ENCODE measurements at places on chromosomes 12 and 14.

- DNase-seq, result no peak
Observed at GRCh38 chr14:83714151-83714550, 1815.8 kb upstream of the FLRT2 start.

GRCh38 chr12:125092108-125092871, 27.1 kb downstream of the AACS start:
- DNase-seq, result no peak

- peak; percentile 62 for DNase-seq
Observed at GRCh38 chr14:104094709-104095425, 9.4 kb downstream of the ASPG start.

DNA sequence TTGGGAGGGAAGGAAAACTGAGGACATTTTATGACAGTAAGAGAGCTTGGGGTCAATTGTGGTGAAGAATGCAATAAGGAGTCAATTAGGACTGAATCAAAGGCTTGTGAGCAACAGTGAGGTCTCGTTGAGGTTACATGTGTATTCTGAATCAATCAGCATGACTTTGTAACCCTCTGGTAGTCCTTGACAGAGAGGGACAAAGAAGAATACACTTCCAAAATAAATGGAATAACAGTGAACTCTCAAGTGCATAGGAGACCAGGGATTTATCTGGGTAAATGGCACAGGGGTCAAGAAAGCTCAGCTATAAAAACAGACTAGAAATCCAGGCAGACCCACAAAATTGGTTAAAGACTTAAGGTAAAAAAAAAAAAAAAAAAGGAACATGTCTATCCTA, 85.1 kb upstream of the NAV3 start:
- no peak for DNase-seq

- no peak for DNase-seq
Observed at GRCh38 chr14:90349739-90350138, 18.0 kb upstream of the NRDE2 start.

DNA sequence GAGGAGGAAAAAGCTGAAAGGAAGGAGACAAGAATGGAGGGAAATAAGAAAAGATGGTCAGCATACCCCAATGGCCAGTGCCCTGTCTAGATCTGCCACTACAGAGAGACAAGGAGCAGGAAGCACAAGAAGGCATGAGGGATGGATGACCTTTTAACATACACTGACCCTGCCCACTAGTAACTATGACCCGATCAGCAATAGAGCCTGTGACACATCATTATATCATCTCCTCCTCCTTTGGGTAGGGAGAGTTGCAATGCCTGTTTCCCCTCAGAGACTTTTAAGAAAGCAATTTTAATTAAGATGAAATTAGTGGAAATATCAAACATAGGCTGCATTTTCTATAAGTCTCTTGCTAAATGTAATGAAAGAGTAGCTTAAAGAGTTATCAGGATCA, 4.7 kb upstream of the SLC2A13 start:
- DNase-seq, result no peak

- DNase-seq, result no peak
Observed at GRCh38 chr12:51922762-51923505, 15.6 kb downstream of the ACVRL1 start.

DNA sequence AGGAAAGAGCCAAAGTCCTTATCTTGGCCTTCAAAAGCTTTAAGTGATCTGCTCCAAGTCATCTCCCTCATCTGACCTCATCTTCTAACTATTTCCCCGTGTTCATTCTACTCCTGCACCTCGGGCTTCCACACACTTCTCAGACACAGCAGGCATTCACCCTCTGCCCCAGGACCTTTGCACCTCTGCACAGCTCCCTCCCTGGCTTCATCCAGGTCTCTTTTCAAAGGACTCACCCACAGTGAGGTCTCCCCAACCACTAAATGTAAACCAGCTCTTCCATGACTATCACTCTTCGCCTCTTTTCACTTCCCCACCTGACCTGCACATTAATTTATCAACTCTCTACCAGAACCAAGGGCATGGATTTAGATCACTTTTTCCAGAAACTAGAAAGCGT, 161.8 kb downstream of the PIWIL1 start:
- no peak for DNase-seq

- no peak for DNase-seq
Observed at GRCh38 chr14:103230658-103231334, 103.2 kb upstream of the EIF5 start.

- no peak for DNase-seq
Observed at GRCh38 chr12:4091016-4091743, 182.4 kb upstream of the CCND2 start.

All from CD4-positive, alpha-beta T cell treated with Interleukin-15 for 4 hours (primary cell).